ENCODE measurements at places on chromosomes 7 and 10. TPM values are rescaled to one million over a fixed set of nuclear protein-coding genes. Genes with fewer than 3 reads are reported as not detected.

Gene CREB5
- total RNA-seq, result 9.2 TPM

Gene POU6F2
- total RNA-seq, result not detected

Gene MBLAC1
- 4.3 TPM for total RNA-seq

Gene WEE2
- not detected for total RNA-seq

Gene TAC1
- total RNA-seq, result not detected

Gene PRSS37
- total RNA-seq, result not detected

Gene AKR1C8
- total RNA-seq, result not detected

Gene BMPER
- total RNA-seq, result 7.4 TPM

Gene BHLHA15
- total RNA-seq, result not detected

Gene CYP2C19
- not detected for total RNA-seq

Gene ZNF239
- 3.6 TPM for total RNA-seq

Gene OR2A42
- not detected for total RNA-seq

Gene ADRA2A
- not detected for total RNA-seq

Gene PRR15
- 4.5 TPM for total RNA-seq

Gene TMEM139
- total RNA-seq, result 0.39 TPM

Gene PRKG1
- total RNA-seq, result 6.2 TPM

Gene SHOC2
- total RNA-seq, result 25.5 TPM

Gene RPS24
- total RNA-seq, result 3,479 TPM

All from epithelial cell of alveolus of lung (primary cell).